ENCODE measurements at places on chromosomes 16 and 17. TPM values are rescaled to one million over a fixed set of nuclear protein-coding genes. Genes with fewer than 3 reads are reported as not detected.

DNA sequence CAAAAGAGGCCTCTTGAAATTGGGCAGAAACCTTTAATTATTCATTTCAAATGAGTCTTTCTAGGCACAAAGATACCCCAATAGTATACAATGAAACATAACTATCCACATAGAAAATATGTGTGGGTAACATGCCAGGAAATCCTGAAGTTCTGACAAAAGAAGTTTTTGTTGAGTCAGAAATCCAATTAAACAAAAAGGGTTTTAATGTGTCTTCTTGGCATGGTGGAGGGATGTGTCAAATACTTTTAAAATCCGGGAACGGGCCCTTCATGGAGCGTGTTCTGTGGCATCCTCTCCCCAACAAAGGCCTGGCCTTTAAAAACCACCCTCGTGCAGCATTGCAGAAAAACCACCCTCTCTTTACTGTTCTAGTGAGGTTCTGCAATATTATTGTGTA is 14.2 kb downstream of the CDRT4 start:
- no peak for DNase-seq

DNA sequence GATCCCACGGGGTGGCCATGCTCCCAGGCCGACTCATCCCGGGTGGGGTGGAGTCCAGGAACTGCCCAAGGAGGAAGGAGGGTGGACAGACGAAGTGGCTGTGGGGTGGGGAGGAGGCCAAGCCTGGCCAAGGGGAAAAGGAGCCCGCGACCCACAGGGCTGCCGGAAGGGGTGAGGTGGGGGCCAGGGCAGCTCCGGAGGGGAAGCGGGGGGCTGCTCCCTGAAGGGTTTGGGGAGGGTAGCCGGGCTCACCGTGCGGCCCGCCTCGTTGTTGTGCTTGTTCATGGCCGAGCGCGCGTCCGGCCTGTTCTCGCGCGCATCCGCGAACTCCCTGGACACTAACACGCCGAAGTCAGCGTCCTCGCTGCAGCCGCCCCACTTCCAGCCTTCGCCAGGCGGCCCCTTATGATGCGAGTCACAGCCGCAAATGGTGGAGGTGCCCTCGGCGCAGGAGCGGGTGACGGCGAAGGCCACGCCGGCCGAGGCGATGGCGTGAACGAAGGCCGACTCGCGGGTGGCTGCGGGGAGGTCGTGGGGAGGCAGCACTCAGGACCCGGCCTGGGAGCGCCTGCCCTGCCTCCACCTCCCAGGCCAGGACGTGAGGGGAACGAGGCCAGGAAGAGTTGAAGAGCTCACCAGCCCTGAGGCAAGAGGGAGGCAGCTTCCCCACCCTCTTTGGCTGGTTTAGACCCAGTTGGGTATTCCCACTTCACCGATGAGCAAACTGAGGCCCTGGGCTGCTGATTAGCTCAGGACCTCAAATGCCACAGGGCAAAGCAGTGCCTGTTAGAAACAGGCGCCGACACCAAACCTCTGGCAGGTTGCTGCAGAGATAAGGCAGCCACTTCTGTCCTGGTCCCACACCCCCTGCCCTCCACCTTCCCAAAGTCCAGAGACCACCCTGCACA is 48.7 kb downstream of the WNT3 start:
- DNase-seq = no peak

GRCh38 chr16:976389-976931 is 5.1 kb upstream of the SOX8 start:
- DNase-seq = no peak

- DNase-seq = no peak
Measured at GRCh38 chr17:63978272-63979200, 5.8 kb upstream of the SCN4A start.

- no peak for DNase-seq
Measured at GRCh38 chr17:48187872-48188608, 80.5 kb downstream of the SNX11 start.

- DNase-seq = no peak
Measured at GRCh38 chr16:86818671-86819532, 240.6 kb downstream of the FOXL1 start.

Gene MPP3
- 0.21 TPM for total RNA-seq

Gene KRT9
- total RNA-seq = not detected

Gene HBQ1
- total RNA-seq = 0.62 TPM

Gene SAP30BP
- total RNA-seq = 97.6 TPM
